ENCODE measurements at places on chromosomes 3 and 15.

DNA sequence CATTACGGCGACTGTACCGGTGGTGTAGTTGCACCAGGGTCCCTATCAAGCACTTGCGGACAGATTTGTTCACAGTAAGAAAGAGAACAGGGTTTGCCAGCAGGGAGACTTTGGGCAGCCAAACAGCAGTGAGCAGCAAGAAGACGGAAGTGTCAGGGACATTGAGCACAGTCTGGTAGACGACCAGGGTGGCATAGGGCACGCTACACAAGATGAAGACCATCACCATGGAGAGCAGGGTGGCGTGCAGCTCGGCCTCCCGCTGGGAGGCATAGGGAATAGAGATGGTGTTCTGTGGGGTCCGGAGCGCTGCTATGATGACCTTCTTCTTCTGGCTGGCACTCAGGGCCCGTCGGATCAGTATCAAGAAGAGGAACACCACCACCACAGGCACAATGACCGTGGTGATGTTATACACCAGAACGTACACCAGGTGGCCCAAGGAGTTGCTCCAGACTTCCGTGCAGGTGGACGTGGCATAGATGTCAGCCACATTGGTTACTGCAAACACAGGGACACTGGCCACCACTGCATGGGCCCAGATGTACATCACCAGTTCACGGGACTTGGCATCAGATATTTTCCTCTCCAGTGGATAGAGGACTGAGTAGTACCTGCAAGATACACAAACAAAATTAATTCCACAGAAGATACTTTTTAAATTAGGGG is 19.1 kb upstream of the FSIP1 start:
- DNase-seq: peak; percentile 23

GRCh38 chr3:153503873-153504272 is 341.8 kb downstream of the RAP2B start:
- DNase-seq: no peak

- peak; percentile 55 for DNase-seq
Measured at GRCh38 chr3:186241910-186242821, 119.9 kb downstream of the DGKG start.

GRCh38 chr3:112114576-112115160 is 18.4 kb downstream of the GCSAM start:
- DNase-seq: no peak

DNA sequence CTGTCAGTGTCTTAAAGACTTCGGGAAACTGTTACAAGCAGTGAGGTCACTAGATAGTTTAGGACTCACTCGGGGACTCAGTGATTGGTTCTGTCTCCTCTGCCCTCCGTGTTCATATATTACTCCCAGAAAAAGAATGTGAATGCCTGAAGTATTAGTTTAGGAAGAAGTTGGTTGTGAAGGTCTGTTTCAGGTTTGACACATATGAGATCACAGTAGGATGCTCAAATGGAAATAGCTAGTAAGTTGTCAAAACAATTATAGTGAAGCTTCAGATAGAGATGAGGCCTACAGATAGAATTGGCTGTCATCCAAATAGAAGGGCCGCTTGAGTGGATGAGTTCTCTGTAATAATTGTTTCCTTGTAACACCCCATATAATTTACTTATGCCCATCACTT is 172.6 kb downstream of the PLCL2 start:
- no peak for DNase-seq

DNA sequence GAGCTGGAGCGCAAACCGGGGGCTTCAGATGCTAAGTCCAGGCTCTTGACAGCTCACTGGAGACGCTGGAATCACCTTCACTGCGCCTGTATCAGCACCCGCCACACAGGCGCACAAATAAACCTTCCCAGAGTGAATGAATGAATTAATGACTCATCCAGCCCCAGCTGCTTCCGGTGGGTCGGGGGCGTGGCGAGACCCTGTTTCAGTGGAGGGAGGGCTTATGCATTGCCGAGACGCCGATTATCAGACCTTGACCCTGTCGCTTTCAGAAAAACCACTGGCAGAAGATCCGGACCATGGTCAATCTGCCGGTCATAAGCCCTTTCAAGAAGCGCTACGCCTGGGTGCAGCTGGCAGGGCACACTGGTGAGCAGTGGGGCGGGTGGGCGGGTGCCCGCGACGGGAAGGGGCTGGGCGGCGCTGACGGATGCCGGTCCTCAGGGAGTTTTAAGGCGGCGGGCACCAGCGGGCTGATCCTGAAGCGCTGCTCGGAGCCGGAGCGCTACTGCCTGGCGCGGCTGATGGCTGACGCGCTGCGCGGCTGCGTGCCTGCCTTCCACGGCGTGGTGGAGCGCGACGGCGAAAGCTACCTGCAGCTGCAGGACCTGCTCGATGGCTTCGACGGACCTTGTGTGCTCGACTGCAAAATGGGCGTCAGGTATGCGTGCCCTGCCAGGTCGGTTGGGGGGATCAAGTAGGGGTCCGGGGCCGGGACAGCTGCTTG is 7.7 kb downstream of the ITPKA start:
- no peak for DNase-seq

DNA sequence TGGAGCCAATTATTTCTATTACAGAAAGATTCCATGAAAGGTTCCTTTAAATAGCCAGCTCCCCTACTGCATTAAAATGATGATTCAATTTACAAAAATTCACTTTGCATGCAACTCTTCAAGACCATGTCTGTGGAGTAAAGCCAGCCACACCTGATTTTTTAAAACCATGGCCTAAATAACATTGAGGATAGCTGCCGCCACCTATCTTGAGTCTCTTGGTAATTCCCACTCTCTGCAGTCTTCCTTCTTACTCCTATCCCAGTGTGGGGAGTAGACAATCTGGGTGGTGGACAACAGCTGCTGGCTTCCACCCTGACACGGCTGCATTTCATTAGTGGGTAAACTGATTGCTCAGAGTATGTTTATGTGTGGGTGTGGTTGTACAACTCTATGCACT is 10.7 kb downstream of the LRTM1 start:
- DNase-seq: no peak

DNA sequence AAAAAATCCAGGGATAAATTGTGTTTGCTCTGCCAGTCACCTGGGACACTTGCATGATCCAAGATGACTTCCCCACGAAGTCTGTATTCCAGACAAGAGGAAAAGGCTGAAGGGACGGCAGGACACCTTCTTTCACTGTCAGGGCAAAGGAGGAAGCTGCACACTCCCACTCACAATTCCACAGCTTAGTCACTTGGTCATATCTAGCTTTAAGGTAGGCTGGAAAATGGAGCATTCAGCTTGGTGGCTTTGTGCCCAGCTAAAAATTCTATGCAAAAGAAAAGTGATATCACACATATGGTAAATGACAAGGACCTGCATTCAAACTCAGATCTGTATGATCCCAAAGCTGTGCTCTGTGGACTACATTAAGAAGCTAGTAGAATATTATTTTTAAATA is 109.2 kb upstream of the TPM1 start:
- no peak for DNase-seq

DNA sequence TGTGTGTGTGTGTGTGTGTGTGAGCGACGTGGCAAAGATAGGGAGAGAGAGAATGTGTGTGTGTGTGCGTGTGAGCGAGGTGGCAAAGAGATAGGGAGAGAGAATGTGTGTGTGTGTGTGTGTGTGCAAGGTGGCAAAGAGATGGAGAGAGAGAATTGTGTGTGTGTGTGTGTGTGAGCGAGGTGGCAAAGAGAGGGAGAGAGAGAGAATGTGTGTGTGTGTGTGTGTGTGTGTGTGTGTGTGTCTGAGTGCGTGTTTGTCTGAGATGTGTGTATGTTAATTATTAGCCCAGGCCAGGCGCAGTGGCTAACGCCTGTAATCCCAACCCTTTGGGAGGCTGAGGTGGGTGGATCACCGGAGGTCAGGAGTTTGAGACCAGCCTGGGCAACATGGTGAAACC is 154.6 kb upstream of the RGMA start:
- no peak for DNase-seq

DNA sequence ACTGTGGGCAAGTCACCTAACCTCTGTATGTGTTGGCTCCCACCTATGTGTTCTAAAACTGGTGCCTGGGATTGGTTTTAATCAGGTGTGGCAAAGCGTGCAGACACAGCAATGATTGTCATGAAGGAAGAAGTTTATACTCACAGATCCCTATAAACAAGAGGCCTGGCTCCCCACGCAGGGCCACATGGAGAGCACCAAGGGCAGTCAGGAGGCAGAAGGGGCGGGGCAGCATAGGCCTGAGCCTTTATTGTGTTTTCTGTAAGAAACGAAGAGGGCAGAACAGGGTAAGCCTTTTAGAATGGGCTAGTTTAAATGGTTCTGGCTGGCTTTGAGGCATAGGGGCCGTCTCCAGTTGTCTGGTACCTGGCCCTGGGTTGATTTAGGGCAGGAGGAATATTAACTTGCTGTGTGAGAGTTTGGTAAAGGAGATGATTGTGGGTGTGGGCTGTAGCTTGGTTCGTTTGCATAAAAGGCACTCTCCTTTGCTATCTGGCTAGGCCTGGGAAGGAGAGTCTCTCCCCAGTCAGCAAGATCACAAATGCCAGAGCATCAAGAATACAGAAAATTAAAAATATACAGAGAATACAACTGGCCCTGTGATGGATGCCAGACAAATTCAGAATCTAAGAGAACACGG is 2.2 kb upstream of the FBXW12 start:
- no peak for DNase-seq

DNA sequence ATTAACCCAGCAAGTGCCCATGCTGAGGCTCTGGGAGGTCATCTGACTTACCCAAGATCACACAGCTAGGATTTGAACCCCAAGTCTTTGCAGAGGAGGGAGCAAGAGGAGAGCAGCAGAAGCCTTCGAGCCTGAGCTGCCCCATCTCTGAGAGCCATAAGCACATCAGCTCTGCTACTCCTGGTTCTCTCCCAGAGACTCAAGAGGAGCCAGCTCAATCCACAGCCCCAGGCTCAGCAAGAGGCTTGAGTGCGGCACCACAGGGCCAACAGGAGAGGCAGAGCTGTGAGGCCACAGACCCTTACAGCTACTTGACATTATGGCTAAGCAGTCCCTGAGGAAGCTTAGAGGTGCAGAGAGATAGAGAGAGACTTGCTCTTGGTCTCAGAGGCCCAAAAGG is 15.9 kb upstream of the NTRK3 start:
- no peak for DNase-seq

- DNase-seq: no peak
Measured at GRCh38 chr15:98873441-98874218, 134.0 kb downstream of the PGPEP1L start.

GRCh38 chr3:187222801-187223200 is 25.5 kb downstream of the RTP1 start:
- DNase-seq: no peak

Data from activated CD4-positive, alpha-beta T cell treated with anti-CD3 and anti-CD28 coated beads, Interleukin-2, amount 50 U/mL, for 48 hours (primary cell).